AG10803 (cell line): ENCODE measurements at places on chromosomes 2 and 18.

DNA sequence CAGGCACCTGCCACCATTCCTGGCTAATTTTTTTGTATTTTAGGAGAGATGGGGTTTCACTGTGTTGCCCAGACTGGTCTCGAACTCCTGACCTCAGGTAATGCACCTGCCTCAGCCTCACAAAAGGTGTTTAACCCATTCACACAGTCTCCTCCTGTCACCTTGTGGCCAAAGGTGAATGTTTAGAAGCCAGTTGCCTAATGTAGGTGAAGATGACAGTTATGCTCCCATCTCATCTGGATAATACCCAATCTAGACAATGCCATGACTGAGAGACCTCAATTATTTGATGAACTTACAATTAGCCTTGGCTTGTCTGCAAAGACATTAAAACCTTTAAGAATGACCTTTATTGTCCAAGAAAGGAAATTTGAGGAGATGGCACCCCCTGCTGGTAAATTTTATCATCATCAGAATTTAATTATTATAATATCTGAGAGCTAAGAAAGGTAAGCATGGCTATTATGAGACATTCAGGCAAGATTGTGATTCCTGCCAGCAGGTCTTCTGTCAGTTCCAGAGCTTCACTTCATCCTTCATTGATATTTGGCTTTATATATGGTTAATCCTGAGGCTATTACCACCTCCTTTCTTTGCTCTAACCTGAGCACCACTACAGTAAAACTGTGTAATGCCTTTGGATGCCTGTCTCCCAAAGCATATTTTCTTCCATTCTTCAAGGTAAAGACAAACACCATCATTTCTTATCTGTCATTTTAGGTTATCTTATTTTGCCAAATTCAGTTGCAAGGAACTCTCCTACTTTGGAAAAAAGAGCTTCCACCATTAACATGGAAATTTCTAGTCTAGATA, 117.6 kb downstream of the FAM124B start:
- peak; percentile 26 for DNase-seq

- DNase-seq: no peak
These were observed 207.1 kb downstream of the TMX3 start for GRCh38 chr18:68507781-68508180.

DNA sequence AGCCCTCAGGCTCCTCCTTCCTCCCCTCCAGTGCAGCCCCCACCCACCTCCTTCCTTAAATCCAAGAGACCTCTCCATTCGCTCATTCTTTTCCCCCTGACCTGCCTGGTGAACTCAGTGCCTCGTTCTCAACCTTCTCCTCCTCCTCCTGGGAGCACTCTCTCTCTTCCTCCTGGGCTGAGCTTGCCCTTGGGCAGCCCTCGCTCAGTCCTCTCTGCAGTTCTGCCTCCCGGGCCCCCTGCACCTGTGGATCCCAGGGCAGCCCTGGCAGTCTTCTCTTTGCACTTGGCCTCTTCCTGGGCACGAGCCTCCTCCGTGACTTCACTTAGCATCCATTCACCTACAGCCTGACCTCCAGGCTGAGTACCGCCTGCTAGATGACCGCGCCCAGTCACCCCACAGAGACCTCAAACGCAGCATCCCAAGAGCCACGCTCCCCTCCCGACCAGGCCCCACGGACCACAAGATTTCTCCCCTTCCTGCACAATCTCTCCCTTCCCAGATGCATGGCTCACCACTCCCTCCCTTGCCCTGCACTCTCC, 58.9 kb upstream of the ID2 start:
- no peak for DNase-seq

DNA sequence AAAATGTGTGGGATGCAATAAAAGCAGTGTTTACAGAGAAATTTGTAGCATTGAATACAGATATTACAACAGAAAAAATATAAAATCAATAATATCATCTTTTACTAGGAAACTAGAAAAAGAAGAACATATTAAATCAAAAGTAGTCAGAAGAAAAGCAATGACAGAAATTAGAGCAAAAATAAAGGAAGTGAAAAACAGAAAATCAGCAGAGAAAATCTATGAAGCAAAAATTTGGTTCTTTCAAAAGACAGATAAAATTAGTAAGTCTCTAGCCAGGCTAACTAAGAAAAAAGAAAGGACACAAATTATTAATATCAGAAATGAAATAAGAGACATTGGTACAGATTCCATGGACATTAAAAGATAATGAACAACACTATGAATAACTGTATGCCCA, 212.0 kb upstream of the MGAT5 start:
- no peak for DNase-seq

- peak; percentile 44 for DNase-seq
These were observed 114.7 kb downstream of the DNAH6 start for GRCh38 chr2:84631047-84631446.

DNA sequence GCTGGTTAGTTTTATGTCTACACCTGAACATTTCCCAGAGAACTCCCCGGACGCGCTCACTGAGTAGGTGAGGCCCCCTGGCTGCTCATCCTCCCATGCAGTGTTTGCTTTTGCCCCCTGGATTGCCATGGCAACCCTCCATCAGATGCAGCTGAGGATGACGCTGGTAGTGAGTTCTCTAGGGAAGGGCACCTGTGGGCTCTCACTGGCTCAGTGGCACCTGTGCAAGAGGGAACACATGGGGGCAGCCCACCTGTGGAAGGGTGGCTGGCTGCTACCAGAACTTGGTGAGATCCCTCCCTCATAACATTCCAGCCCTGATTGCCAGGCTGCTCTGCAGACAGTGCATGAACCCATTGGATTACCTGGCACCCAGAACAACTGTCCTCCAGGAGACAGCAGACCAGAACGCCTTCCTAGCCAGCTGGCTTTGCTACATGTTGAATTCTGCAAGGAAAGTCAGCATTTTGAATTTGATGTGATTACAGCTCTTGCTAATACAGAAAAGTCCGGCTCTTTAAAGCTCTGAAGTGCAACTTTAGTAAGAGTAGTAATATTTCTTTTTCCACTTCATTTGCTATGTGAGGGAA, 21.7 kb downstream of the COA5 start:
- DNase-seq: no peak

GRCh38 chr2:229409751-229410181, 138.7 kb upstream of the PID1 start:
- DNase-seq: no peak

- peak; percentile 84 for DNase-seq
These were observed 63.3 kb upstream of the STK17B start for GRCh38 chr2:196234672-196235071.

- DNase-seq: no peak
These were observed 148.8 kb upstream of the PGAP1 start for GRCh38 chr2:197075281-197075680.

- no peak for DNase-seq
These were observed 42.5 kb downstream of the LYPD1 start for GRCh38 chr2:132627536-132627935.

DNA sequence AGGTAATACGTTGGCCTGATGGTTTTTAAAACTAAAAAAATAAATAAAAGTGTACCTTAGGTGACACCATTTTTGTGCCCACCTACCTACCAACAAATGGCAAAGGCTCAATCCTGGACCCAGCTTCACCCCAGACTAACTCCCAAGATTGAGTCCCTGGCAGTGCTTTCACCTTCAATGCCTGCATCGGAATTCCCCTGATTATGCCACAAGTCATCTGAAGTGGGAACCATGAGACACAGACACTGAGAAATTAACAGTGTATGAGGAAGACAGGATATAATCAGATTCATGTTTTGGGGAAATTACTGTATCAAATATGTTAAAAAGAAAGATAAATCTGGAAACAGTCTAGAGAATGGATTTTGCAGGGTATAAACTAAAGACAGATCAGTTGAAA, 41.6 kb downstream of the ZBTB14 start:
- DNase-seq: no peak

DNA sequence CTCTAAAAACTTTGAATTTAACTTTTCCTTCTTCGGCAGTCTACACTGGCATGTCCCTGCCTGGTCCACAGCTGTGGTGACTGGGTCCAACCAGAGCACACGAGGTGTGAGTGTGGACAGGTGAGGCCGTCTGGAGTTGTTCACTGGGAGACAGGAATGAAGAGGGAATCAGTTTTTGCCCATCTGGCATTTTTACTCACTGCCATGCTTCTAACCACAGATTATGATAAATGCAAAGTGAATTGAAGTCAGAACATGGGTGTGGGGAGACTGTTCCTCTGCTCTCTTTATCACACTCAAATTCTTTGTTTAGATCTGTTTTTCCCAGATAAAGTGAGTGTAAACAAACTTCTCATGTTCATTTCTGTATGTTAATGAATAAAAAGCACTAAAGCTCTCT, 54.7 kb upstream of the PIEZO2 start:
- DNase-seq: no peak

DNA sequence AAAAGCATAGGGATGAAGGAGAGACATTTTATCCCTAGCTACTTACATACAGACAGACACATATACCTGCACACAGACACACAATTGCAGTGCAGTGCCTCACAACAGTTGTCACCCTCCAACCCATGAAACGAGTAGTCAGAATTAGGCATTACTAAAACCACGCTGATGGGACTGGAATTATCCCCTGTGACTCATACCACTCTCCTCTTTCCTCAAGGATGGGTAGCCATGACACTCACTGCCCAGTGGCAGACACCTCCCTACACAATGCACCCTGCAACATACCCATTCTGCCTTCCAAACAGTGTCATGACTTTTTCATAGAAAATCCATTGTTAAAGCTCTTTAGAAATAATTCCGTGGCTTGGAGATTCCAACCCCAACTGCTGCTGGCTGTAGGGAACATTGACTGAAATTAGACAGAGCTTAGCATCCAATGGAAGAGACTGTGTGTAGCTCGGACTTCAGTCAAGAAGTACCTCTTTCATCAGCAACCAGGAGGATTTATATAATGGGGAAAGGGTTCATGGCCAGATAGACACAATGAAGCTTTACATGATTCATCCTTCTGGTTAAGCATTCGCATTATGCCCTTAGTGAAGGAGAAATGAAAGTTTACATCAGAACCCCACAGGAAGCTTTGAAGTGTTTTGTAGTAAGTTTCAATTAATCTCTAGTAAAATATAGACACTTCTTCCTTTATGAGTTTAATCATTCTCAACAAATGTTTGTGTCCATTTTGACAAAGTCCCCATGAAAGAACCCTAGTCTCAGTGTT, 155.2 kb downstream of the FBXO15 start:
- no peak for DNase-seq

GRCh38 chr2:70992945-70993853, 1.5 kb downstream of the TEX261 start:
- DNase-seq: no peak

DNA sequence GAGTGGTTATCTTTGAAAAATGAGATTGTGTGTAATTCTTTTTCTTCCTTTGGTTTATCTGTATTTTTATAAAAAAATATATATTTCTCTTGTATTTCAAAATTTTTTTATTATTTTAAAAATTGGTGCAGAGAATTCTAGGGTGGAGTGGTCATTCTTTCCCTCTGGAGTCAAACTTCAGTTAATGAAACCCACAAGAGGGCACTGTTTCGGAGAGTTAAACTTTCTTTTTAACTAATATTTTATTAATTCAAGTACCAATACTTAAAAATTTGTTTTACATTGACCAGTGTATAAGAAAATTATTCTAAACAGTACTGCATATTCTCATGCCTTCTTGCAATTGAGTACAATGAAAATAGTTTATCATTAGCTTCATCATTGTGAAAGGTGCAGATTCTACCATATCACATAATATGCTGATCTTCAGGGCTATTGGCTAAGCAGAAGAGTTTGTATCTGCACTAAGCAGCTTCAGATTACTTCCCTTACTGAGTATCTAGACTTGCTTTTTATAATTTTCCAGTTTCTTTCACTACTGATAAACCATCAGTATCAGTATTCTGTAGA, 50.1 kb downstream of the HS1BP3 start:
- peak; percentile 18 for DNase-seq

DNA sequence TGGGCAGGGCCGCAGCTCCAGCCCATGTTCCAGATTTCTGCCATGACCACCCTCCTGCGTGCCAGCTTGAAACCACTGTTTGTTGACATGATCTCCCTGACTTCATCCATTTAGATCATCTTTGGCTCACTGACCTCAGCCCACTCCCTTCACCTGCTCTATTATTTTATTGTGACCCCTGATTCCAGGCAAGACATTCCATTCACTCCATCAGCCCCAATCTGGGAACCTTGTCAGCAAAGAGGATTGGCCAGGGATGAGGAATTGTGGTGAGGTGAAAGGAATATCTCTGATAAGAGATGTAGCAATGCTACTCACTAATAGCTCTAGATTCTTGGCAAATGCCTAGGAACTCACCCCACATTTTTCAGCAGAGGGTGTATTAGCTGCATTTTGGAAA, 174.2 kb downstream of the TMEM247 start:
- DNase-seq: peak; percentile 47

- no peak for DNase-seq
These were observed 118.0 kb upstream of the MYCN start for GRCh38 chr2:15822151-15823044.

DNA sequence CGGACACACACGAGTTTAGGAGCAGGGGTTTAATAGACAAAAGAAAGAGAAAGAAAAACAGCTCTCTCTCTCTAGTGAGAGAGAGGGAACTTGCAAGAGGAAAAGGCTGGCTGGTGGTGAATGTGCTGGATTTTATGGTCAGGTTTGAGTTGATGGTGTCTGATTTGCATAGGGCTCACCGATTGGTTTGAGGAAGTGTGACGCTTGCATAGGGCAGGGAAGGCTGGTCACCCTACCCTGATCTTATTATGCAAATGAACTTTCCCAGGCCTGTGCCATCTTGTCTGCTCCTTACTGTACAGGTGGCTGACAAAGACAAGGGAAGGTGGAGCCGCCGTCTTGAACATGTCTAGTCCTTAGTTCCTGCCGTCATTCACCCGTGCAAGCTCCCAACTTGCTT, 408.9 kb downstream of the RIT2 start:
- DNase-seq: no peak

- peak; percentile 56 for DNase-seq
These were observed 5.3 kb downstream of the SATB2 start for GRCh38 chr2:199452260-199452990.

DNA sequence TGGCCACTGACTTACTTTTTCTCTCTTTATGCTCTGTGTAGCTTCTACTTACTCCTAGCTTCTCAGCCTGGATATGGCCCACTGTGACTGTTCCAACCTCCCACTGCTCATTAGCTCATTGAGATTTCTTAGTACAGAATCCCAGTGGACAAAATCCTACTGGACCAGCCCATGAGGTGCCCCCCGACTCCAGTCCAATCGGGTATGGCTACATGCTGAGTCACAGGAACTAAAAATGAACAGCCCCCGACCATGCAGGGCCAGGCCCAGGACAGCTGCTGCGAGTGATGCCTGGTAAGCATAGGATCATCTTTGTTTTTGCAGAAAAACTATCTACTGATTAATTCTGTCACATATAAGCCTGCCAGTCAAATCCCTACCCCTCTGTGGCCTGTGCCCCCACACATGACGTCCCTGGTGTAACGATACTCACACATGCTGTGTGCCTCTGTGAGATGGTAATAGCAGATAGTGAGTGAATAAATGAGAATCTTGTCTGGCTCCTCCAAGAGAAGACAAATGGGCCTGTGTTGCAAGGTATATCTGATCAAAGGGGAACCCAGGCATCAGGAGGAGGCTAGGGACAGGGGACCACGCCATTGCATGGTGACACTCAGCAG, 85.9 kb upstream of the KLF7 start:
- DNase-seq: no peak
